ENCODE measurements at places on chromosomes 12 and 14.

GRCh38 chr12:55702861-55703260 is 4.8 kb downstream of the ITGA7 start:
- H3K27me3 ChIP-seq, result peaks cover 13% of the 10 kb centered on the region
- H3K4me3 ChIP-seq, result no peak overlapping the region
- H3K27ac ChIP-seq, result no peak overlapping the region
- DNase-seq, result no peak

GRCh38 chr12:105744371-105745058 is 394.2 kb downstream of the NUAK1 start:
- peaks cover 3% of the 10 kb centered on the region for H3K27me3 ChIP-seq
- no peak for DNase-seq
- no peaks in the 10 kb centered on the region for H3K4me1 ChIP-seq
- H3K4me3 ChIP-seq, result no peak overlapping the region
- no peaks in the 10 kb centered on the region for H3K36me3 ChIP-seq
- H3K27ac ChIP-seq, result no peak overlapping the region

DNA sequence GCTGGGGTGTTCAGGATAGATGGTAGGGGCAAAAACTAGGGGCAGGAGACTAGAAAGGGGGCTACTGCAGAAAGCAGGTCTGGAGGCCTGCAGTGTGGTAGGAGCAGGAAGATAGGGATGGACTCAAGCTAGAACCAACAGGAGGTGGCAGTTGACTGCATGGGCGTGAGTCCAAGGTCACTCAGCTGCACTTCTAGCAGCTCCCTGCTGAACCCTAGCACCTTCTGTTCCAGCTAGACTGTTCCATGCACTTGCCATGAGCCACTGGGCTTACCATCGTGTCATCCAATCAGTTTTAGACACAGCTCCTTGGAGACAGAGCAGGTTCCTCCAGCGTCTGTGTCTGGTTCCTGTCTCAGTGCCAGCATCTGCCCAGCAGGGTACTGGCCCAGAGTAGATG is 11.3 kb upstream of the KRT8 start:
- H3K27ac ChIP-seq, result no peak overlapping the region
- no peaks in the 10 kb centered on the region for H3K36me3 ChIP-seq
- no peak overlapping the region for H3K4me3 ChIP-seq
- H3K27me3 ChIP-seq, result peaks cover 1% of the 10 kb centered on the region
- no peak for DNase-seq

- peak overlapping the region; percentile 55 for H3K27ac ChIP-seq
- peaks cover 41% of the 10 kb centered on the region for H3K4me1 ChIP-seq
Measured at GRCh38 chr12:109883461-109883860, 3.1 kb upstream of the GLTP start.
